ENCODE measurements at places on chromosomes 4 and X.

DNA sequence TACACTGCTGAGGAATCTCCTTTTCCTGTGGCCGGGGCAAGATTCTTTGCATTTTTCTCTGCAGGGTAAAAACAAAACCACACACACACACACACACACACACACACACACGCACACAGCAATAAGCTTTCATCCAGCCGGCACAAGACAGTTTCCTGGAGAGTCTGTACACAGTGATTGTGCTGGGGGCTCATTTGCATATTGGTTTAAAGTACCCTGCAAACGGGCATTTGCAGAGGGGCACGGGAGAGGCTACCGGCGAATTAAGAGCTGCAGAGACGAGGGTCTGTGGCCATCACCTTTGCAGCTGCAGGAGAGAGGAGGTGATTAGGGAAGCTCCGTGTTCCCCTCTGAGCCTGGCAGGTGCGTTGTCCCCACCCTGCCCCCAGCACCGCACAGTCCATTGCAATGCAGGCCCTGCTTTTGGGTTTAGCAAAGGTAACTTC is 219.9 kb downstream of the SHOX start:
- no peak for DNase-seq

DNA sequence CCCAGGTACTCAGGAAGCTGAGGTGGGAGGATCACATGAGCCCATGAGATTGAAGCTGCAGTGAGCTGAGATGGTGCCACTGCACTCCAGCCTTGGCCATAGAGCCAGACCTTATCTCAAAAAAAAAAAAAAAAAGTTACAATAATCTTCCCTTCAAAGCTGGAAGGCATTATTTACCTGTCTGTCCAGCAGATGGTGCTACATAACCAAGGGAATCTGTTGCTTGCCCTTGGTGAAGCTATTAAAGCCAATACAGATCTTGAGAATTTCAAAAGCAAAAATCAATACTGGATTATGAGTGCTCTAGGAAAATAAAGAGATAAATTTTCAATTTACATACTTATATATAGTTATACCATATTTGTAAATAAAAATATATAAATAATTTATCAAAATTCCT is 25.9 kb downstream of the PKD2 start:
- no peak for DNase-seq

GRCh38 chrX:38117485-38117884 is 103.2 kb downstream of the SRPX start:
- no peak for DNase-seq

DNA sequence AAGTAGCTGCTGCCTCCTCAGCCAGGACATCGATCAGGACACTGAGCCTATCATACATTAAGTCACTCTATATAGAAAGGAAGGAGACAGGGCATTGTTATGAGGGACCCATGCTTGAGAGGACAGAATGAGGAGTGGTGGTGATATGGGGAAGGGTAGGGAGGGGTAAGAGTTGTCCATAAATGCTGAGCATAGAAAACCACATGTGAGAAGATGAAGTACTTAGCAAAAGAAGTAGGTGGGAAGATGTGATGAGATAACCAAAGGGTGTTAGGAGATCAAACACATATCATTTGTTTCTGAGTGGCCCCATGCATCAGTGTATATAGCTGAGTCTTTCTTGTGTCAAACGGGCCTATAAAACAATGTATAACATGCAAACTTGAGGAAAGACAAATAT is 84.1 kb downstream of the DGKK start:
- no peak for DNase-seq

- no peak for DNase-seq
Measured at GRCh38 chr4:35734381-35735098, 509.8 kb downstream of the ARAP2 start.

DNA sequence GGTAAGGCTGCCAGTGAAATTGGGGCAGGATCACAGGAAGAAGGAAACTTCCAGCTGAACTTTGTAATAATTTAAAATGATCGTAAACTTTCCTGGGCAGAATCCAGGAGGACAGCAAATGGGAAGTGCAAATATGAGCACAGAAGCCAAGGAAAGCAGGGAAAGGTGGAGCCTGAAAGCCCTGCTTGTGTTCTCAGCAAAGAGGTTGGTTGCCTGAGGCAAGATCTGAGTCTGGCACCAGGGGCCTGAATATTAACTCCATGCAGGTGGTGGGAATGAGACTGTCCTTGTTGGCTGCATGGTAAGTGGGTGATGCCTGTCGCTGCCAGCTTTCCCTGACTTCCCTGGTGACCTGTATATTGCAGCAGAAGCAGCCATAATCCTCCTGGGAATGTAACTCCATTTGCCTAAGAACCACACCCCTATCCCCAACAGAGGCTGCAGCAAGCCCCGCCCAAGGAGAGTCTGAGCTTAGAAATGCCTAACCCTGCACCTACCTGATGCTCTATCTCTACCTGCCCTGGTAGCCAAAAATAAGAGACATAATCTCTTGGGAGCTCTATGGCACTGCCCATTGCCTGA is 132.0 kb upstream of the HDX start:
- no peak for DNase-seq

- no peak for DNase-seq
Measured at GRCh38 chrX:44817029-44817428, 26.8 kb upstream of the DUSP21 start.

GRCh38 chr4:40462326-40462725 is 127.2 kb downstream of the CHRNA9 start:
- no peak for DNase-seq

- DNase-seq: no peak
Measured at GRCh38 chr4:687048-687970, 1.6 kb downstream of the SLC49A3 start.

- no peak for DNase-seq
Measured at GRCh38 chr4:121881158-121881557, 10.9 kb upstream of the BBS7 start.

DNA sequence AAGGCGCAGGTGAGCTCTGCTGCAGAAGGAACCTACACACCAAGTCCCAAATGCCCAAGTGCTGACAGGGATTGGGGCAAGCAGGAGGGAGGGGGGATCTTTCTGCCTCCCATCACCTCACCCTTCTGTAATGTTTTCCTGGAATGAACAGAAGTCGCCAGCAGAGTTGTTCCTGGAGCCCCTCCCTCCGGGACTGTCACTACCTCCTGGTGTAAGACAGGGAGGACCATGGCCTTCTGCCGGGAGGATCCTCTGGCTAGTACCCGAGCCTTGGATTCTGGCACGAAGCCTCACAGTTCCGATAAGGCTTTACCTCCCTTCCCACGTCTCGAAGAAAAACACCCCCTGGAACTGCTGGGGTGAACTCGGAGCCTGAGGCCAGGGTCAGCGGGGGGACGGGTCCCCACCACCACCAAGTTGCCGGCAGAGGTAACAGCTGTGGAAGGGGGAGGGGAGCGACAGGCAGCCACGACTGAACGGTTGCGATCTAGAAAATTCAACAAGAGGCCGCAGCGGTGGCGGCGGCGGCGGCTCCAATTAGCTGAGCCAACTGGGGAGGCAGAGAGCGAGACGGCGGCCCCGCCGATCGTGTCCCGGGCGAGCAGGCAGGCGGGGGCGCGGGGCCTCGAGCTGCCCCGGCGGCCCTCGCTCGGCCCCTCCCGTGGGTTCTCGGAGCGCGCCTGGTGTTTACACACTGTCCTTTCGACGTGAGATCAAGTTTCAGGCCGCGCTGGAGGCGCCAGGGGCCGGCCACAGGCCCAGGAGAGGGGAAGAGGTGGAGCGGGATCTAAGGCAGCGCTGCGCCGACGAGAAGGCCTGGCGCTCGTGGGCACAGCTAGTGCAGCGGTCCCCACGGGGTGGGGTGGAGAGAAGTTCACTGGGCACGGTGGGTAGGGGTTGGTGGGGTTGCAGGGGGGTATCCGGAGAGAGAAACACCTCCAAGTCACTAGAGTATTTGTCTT is 53.7 kb upstream of the BCOR start:
- no peak for DNase-seq

DNA sequence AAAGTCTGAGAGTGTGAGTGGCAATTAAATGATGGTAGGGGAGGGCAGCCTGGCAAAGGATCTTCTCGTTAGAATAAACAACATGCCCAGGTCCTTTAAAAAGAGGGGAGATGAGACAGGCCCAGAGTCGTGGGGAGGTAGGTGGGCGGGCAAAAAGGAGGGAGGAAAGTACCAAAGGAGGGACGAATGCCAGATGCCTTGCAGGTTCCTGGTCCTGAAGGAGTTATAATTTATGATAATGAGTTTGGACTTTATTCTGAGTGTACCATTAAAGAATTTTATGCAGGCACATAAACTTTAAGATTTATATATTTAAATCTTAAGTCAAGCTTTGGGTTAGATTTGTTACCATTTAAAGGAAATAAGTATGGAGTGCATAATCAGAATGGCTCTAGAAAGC is 62.3 kb upstream of the SMARCA5 start:
- no peak for DNase-seq

DNA sequence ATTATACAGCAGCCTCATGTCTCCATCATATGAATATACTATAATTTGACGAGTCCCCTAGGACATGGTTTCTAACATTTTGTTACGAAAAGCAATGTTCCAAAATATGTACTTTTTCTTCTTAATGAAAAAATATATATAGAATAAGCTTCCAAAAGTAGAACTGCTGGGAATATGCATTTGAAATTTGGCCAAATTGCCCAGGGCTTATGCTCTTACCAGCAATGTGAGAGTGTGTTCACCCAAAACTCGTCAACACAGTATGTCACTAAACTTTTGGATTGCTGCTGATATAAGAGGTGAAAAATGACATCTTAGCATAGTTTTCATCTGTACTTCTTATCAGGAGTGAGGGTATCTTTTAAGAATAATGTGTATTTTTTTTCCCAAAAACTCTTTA is 64.6 kb upstream of the STIM2 start:
- DNase-seq: no peak

- DNase-seq: no peak
Measured at GRCh38 chr4:75830906-75831305, 71.3 kb downstream of the PPEF2 start.

GRCh38 chr4:67723949-67724348 is 23.0 kb upstream of the UBA6 start:
- DNase-seq: no peak

DNA sequence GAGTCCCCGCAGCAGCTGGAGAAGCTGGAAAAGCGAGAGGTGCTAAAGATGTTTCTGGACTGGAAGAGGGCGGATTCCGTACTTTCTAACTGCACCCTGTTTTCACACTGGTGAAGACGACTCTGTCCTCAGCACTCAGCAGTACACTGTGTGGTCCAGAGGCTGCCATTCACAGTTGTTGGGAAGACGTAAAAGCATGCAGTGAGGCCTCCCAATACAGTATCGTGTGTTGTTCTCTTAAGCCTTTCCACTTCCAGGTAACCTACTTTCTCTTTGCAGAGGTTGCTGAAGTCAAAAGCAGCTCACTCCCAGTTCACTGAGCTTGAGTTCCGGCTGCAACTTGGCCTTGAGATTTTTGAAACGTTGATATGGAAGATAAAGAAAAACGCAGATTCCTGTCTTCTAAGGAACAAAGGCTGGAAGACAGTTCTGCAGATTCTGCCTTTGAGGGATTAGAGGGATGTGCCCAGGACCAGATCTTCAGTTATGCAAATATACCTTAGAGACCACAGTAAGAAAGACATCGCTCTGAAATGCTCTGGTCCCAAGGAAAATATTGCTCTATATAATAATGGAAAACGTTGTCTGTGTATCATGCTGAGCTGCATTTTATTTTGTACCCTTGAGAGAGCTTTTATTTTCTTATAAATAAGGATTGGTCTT is 540.9 kb downstream of the TRIML1 start:
- DNase-seq: no peak

DNA sequence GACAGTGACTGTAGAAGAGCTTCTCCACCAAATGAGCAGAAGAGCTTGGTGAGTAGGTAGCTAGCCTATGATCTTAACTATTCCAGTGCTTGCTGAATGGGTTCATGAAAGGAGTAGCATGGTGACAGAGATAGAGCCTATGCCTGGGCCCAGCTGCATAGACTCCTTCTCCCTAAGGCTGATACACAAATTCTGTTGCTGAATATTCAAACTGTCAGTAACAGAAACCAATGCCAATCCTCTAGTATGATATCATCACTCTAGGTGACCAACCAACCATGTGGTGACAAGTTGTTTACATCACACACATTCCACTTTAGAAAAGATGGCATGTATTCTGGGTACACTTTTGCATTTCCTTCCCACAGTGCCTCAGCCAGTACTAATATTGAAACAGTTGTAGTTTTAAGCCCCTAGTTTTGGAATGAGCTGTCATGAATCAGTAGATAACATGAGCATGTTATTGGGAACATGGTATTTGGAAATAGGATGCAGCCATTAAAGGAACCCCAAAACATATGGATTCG is 103.4 kb upstream of the GRXCR1 start:
- DNase-seq: no peak

DNA sequence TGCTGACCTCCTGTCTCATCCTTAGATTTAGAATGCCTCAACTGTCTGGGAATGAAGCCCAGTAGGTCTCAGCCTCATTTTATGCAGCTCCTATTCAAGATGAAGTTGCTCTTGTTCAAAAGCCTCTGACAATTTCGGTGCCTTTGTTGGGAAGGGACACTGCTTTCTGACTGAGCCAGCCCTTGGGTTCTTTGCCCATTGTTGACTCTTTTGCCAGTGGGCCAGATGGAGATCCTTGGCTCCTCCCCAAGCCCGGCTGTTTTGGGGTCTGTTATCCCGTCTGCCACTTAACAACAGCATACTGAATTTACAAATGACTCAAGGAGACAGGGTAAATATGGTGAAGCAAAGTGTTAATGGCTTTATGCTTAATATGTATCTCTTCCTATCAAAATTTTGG is 58.3 kb upstream of the PRKX start:
- DNase-seq: no peak

DNA sequence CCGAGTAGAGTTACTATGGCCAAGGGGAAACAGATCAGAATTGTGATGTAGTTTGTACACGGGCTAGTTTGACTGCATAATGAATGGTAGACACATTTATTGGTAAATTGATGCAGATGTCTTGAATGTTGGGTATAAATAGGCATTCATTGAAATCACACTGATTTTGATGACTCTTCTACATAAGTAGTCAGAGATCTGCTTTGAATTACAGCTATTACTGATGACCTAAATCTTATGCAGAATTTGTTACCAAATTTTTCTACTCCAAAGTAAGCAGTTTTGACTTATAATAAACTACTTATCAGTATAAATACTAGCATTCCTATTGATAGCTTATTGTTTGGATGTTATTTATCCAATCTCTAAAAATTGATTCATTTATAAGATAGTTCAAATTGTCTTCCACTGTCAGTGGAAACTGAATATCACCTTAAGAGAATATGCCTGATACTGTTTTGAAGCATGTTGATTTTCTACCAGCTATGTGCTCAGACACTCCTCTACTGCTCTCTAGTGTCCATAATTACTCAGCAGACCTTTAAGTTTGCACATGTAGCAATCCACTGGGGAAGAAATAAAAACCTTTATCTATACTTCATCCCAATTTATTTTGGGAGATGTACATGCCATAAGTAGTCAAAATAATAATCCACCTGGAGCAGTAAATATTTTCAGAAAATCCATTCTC is 120.3 kb downstream of the RASL11B start:
- DNase-seq: no peak

GRCh38 chrX:11105080-11105479 is 6.1 kb upstream of the HCCS start:
- DNase-seq: no peak

- no peak for DNase-seq
Measured at GRCh38 chr4:96839441-96839840, 999.5 kb downstream of the PDHA2 start.

- no peak for DNase-seq
Measured at GRCh38 chr4:139763672-139764071, 98.1 kb downstream of the MGST2 start.

GRCh38 chrX:126550816-126551215 is 1.8 kb downstream of the DCAF12L1 start:
- no peak for DNase-seq

- DNase-seq: no peak
Measured at GRCh38 chr4:141684785-141685184, 48.4 kb downstream of the IL15 start.

Data from hypothalamus (tissue), 51 donors.